Kidney (tissue), 22 donors: ENCODE measurements at places on chromosomes 1 and 21. TPM values are rescaled to one million over a fixed set of nuclear protein-coding genes. Genes with fewer than 3 reads are reported as not detected.

Gene TSPAN1
- 578 TPM for total RNA-seq

Gene EVA1B
- total RNA-seq = 31.8 TPM

Gene VSIG8
- not detected for total RNA-seq

Gene CD247
- total RNA-seq = 7.7 TPM

Gene FMO3
- total RNA-seq = 19.3 TPM

Gene PTGFR
- 3.7 TPM for total RNA-seq

Gene CHI3L2
- 27.2 TPM for total RNA-seq

Gene UBE2U
- total RNA-seq = not detected

Gene UBL4B
- not detected for total RNA-seq

Gene NOL9
- 28.7 TPM for total RNA-seq

Gene LRRC42
- 23.8 TPM for total RNA-seq

Gene FGR
- total RNA-seq = 23.3 TPM

Gene RGS18
- total RNA-seq = 6.2 TPM

Gene SESN2
- total RNA-seq = 19.4 TPM

Gene SEC16B
- 4.8 TPM for total RNA-seq

Gene PPCS
- 79.3 TPM for total RNA-seq

Gene TMEM125
- 17.5 TPM for total RNA-seq

Gene FUCA1
- 69.2 TPM for total RNA-seq

Gene SYT2
- total RNA-seq = 0.19 TPM

Gene CELA3A
- not detected for total RNA-seq

Gene LAD1
- total RNA-seq = 72.6 TPM

Gene RGS7
- total RNA-seq = not detected

Gene VAV3
- total RNA-seq = 87.5 TPM
